ENCODE measurements at places on chromosomes 16 and 17.
A peak's percentile ranks its signal among the peaks of the same experiment; 100 is the strongest.

- DNase-seq = no peak
Measured at GRCh38 chr16:65125871-65126270, 4.0 kb upstream of the CDH11 start.

- DNase-seq = no peak
Measured at GRCh38 chr16:48499923-48500381, 110.0 kb downstream of the N4BP1 start.

DNA sequence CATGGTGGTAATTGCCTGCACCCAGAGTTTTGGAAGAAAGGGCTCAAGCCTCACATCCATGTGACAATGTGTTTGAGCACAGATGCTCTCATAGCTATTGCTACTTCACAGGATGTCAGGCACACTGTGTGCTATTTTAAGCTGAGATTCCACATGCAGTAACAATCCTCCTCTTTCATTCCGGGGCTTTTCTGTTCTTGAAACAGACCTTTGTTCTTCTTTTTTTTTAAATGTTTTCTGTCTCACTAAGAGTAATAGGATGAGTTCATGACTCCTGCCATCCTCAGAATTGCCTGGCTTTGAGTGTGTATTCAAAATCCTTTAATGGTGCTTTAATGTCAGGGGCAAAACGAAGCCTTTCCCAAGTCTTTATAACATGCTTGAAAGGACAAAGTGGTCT, 198.9 kb downstream of the ABCC12 start:
- DNase-seq = no peak

DNA sequence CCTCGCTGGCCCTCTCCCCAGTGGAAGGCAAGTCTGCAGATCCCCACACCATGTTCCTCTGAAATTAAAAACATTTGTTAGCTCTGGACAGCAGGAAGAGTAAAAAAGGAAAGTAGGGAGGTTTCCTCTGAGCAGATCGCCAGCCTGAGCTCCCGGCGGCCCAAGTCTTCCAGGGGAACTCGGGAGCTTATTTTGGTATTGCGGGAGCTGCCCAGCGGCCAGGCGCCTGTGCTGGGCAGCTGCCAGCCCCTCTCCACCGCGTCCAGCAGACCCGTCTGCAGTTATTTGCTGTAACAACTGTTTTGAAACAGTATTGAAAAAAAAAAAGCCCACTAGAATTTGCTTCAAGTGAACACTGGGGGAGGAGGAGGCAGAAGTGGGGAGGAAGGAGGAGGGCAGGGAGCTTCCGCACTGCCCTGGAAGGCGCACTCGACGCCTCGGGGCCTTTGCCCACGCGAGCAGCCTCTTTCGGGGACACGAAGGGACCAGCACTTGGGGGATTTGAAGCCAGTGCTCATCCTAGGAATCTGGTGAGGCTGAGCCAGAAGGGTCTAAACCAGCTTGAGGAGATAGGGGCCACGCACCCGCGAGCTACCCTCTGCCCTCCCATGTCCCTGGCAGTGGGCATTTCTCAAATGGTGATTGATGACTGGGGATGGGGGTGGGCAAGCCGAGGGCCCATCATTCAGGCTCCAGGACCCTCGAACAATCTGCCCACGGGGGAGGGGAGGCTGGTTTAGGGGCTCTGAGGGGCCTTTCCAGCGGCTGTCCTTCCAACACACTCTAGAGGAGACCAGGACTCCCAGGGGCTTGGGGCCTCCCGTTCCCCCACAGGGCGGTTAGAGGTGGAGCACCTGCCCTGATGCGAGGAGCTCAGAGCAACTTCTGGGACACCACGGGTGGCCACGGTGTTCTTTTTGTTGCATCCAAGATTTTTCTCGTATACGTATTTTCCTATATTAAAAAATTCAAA, 3.0 kb upstream of the BAHCC1 start:
- no peak for DNase-seq

- no peak for DNase-seq
Measured at GRCh38 chr17:38926293-38927070, 1.1 kb downstream of the LASP1NB start.

- DNase-seq = no peak
Measured at GRCh38 chr17:22138861-22139469, 446.6 kb downstream of the KCNJ18 start.

DNA sequence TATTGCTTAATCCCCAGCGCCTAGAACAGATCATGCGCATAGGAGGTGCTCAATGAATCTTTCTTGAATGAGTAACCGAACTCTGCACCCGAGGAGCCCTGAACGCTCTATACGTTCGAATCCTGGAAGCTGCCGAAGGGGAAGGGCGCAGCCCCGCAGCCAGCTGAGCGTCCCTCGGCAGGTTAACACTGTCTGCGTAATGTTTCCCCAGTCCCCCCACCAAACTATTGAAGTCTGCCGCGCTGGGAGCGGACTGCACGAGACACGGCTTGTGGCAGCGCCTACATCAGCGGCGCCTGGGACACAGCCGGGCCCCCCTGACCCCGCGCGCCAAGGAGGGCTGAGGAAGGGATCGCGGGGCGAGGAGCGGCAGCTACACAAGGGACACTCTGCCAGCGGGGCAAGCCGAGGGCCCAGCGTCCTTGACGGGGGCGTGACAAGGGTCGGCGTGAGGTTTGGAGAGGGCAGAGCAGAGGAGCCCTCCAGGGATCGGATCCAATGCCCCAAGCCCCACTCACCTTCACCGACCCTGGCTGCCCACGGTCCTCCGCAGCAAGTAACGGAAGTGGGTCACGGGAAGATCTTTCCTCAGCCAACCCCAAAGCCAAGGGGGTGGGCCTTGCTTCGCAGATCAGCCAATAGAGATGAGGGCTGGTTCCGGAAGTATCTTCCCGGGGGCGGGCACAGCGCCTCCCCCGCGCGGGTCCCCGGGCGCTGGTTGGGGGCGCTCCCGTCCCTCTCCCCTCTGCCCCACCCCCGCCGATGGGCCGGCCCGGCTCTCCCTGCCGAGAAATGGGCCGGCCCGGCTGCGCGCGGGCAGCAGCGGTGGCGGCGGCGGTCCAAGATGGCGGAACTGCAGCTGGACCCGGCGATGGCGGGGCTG, at the start of the genes ATP5PD and KCTD2:
Gene ATP5PD (minus strand): TSS at position 563 of the 883 bp plus-strand sequence. CDS start 4,319 bp downstream, outside the sequence.
Gene KCTD2 (plus strand): TSS at position 819 of the 883 bp plus-strand sequence. CDS start 26 bp downstream, at position 845.
- peak; percentile 96 for DNase-seq

- no peak for DNase-seq
Measured at GRCh38 chr17:79073706-79074088, 927 bp upstream of the ENGASE start.

DNA sequence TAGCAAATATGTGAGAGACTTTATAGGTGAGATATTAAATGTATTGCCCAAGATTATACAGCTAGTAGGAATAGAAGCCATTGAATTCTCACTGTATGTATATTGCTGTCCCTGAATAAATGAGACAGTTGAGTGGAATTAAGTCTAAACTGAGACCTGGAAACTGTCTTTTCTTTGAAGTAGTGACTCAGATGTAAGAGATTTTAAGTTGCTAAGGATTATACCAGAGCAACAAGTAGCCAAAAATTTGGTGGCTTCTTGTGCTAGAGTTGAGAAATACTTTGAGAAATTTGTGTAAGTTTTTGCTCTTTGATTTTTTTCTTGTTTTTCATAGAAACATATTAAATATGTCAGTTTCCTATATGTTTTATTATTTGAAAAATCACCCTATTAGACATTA, 58.7 kb downstream of the TANC2 start:
- DNase-seq = no peak

DNA sequence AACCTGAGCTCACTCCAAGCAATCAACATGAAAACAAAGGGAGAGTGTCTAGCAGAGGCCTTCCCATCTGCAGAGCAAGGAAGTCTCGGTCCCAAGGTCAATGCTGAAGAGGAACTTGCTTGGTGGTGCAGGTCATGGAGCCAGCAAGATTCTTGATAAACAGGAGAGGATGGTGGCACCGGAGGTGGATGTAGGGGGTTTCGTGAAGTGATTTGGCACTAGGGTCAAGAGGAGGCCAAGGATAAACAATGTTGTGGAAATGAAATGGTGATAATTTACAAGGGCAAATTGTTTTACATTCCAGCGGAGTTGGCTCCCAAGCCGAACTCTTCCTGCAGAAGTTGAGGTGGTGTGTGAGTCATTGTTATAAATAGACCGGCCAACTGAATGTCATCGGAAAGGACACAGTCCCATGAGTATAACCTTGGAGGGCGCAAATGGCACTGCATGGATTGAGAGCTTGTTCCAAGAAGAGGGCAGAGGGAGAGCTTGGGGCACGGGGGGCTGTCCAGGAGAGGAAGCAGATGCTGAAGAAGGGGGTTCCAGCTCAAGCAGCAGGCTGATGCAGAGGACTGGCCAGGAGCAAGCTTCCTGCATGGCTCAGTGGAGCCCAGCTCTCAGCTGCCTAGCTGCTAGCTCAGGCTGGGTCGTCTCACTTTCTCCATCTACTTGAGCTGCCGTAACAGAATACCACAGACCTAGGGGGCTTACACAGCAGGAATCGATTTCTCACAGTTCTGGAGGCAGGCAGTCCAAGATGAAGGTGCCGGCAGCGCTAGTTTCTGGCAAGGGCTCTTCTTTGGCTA, 136.6 kb downstream of the COPRS start:
- DNase-seq = no peak

DNA sequence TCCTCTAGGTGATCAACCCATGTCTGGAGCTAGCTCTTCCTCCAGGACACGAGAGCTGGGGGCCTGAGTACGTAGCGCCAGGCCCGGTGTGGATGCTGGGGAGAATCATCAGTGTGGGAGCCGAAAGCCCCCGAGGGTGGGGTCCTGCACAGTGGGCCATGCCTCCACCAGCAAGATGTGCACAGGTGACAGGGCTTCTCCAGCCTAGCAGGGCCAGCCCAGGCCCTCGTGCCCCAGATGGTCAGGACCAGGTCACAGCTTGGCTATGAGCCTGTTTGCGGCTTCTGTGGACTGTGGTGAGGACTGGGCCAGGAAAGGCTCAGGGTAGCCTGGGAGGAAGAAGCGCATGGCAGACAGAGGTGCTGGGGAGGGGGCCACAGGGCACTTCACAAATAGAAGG, 7.8 kb downstream of the MPG start:
- no peak for DNase-seq

- no peak for DNase-seq
Measured at GRCh38 chr17:62150471-62150870, 85.4 kb upstream of the MED13 start.

GRCh38 chr17:78873519-78874340, 29.3 kb downstream of the CEP295NL start:
- DNase-seq = no peak

DNA sequence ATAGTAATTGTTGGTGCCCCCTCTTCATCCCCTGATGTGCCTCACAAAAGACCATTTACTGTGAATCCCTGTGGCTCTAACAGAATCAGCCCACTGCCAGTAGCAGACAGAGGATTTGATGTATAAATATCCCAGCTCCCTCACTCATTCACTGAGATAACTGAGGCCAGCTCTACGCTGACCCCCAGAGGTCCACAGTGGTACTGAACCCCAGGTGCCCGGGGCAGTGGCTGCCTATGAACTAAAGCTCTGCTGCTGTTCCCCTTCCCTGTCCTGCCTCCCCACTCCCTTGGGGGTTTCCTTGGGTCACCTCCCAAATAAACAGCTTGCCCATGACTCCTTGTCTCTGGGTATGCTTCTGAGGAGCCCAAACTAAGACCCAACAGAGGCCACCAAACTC, 295.8 kb downstream of the FOXL1 start:
- DNase-seq = no peak

DNA sequence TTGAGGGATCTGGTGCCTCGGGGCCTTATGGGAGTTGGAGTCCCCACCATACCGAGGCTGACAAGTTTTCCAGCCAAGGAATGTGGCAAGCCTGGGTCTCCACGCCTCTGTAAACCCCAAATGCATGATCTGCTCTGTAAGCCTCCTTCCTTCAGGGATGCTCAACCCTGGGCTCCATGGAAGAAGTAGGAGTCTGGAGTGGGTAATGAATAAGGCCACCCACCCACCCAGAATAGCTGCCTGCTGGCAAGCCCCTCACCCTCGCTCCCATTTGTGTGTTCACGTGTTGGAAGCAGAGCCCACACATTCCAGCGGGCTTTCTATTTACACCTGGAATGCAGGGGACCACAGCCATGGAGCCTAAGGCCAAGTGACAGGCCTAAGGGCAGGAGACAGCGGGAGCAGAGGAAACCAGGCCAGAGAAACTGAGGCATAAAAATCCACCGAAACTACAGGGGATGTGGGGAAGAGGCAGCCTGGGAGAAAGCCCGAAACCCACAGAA, 4.4 kb downstream of the DLG4 start:
- DNase-seq = no peak

DNA sequence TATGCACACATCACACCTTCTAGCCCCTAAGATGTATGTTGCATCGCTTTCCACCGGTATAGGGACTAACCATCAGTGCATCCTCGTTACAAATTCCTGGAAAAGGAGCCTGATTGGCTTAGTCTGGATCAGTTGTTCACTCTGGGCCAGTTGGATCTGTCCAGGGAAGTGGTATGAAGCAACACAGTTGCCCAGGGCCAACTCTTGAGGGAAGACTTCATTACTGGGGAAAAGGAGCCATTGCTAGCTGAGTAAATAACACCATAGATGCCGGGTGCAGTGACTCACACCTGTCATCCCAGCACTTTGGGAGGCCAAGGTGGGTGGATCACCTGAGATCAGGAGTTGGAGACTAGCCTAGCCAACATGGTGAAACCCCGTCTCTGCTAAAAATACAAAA, 275.2 kb upstream of the RBFOX1 start:
- DNase-seq = no peak

DNA sequence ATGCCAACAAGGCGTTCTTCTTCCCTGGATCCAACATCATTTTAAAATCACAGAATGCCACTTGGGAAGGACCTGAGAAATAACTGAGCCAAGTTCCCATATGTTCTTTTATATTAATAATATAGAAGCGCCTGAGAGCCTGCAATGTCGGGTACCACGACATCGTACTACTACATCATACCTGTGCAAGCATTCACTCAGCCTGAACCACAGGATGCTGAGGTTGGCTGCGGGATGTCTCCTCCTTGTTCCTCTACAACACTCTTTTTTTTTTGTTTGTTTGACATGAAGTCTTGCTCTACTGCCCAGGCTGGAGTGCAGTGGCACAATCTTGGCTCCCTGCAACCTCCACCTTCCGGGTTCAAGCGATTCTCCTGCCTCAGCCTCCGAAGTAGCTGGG, 2.1 kb upstream of the ATP2C2 start:
- DNase-seq = no peak

DNA sequence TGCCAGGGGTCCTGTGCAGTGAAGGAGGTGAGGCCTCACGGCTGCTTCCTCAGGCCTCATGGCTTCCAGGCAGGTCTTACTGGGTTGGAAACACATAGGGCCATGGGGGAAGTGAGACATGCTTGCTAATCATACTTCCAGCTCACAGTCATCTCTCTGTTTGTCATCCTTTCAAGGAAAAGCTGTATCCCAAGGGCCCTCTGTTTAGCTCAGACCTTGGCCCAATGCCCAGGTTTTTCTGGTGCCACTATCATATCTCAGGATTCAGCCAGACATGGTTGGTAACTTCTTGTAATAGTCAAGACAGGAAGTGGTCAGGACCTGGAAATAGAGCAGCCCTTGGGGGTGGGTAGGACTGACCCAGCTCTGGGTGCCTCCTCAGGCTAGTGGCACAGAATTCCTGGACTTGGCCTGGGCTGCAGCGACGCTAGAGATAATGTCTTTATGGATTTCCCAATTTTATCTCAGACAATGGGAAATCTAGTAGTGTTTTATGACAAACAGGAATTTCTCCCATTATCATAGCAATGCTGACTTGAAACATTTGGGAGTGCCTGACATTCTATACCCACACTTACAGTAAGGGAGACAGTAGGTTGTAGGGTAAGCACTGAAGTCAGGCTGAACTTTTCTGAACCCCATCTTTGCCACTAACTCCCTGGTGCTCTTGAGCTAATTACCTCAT, 13.5 kb upstream of the ITGB3 start:
- no peak for DNase-seq

Measured in CD4-positive, alpha-beta T cell treated with Interleukin-1 beta for 1 hour (primary cell).